Mucosa of gallbladder (tissue), 1 donor: ENCODE measurements at places on chromosomes 4 and X. TPM values are rescaled to one million over a fixed set of nuclear protein-coding genes. Genes with fewer than 3 reads are reported as not detected.

The UGT2B15 gene
- total RNA-seq = 826 TPM

The HTN1 gene
- not detected for total RNA-seq

The TMEM150C gene
- 8.8 TPM for total RNA-seq

The CT55 gene
- total RNA-seq = not detected

The HTR2C gene
- total RNA-seq = not detected

The NDNF gene
- 45.2 TPM for total RNA-seq

The TLR6 gene
- 4.3 TPM for total RNA-seq

The MBNL3 gene
- 49.3 TPM for total RNA-seq

The VEGFD gene
- total RNA-seq = 3.2 TPM

The CXCL5 gene
- total RNA-seq = 0.09 TPM

The RAB40A gene
- total RNA-seq = 0.92 TPM

DNA sequence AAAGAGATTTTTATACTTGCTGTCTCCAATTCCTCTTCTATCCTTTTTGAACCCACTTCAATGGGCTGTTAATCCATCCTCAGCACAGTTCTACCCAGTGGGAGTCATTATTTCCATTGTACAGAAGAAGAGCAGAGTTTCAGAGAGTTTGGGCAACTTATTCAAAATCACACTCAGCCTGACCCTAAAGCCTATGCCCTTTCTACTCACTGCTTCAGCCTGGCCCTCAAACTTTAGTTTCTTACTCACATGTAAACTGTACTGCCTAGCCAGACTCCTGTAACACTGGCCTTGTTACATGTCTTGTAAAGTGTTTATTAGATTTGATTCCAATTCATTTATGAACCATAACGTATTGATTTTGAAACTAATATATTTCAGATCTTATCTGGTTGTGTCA lies 25.1 kb upstream of the USO1 start:
- DNase-seq = no peak

- no peak for DNase-seq
Measured at GRCh38 chr4:121156822-121157769, 7.0 kb downstream of the TNIP3 start.

DNA sequence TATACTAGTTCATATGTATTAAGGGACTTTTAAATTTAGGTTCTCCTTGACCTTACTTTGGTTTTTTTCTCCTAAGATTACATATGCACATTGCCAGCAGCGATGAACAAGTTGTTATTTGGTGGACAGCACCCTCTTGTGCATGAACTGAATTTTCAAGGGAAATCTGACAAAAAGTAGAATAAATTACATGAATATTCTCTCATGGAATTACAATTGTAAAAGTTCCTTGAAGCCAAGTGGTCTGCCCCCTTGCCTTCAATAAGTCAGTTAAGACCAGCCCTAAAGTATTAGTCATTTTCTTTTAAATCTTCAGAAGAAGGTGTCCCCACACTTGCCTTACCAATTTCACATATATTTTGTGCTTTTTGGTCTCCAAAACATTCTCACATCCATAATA lies 30.7 kb upstream of the SMARCA5 start:
- peak; percentile 24 for DNase-seq

- no peak for DNase-seq
Measured at GRCh38 chr4:37245391-37245954, 930 bp downstream of the NWD2 start.

DNA sequence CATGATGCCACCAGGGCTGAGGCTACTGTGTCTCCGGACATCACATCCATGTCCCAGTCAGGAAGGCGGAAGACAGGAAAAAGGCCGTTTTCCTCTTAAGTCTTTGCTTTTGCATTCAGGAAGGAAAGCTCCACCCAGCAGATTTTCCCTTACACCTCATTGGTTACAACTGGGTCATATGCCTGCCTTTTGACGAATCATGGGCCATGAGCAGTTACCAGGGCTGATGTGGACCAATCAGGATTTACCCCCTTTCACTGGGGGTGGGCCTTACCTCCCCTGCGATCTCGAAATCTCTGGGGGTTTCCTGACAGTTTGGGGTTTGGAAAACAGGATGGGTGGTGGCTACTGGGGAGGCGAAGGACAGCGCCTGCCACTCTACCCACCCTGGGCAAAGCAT lies 52.5 kb upstream of the GRPEL1 start:
- DNase-seq = no peak

DNA sequence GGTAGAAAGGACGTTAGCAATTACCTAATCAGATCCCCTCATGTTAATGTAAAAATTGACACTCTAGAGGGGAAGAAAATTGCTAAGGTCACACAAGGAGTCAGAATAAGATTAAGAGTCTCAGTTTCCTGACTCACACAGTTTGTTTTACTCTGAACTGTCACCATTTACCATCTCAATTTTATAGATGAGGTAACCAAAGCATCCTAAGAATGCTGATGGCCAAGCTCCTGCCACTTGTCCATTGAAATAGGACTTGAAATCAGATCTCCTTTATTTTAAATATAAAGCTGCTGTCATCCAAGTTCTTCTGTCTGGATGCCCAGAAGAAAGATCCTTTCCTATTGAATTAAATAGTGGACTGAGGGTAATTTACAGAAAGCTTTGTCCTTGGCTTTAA lies 114.8 kb upstream of the VAMP7 start:
- no peak for DNase-seq

GRCh38 chr4:2257361-2258081 lies 4.4 kb downstream of the MXD4 start:
- DNase-seq = no peak

- DNase-seq = no peak
Measured at GRCh38 chr4:5991405-5991804, 26.8 kb downstream of the C4orf50 start.

DNA sequence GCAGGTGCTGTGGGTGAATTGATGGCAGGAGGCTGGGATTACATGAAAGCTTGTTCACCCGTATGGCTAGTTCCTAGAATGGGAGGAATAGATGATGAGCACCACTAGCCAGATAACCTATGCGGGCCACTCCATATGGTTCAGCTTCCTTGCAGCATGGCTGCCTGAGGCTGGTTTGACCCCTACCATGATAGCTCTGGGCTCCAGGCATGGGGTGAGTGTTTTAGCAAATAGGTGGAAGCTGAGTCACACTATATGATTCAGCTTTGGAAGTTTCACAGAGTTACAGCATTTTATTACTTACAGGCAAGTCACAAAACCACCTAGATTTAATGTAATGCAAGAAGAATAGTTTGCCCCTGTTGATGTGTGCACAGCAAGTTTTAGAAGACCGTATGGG lies 603.2 kb downstream of the STIM2 start:
- DNase-seq = no peak

- DNase-seq = no peak
Measured at GRCh38 chr4:181504924-181505323, 738.3 kb upstream of the TENM3 start.

- DNase-seq = no peak
Measured at GRCh38 chr4:183241721-183242151, 78.3 kb downstream of the CLDN22 start.

DNA sequence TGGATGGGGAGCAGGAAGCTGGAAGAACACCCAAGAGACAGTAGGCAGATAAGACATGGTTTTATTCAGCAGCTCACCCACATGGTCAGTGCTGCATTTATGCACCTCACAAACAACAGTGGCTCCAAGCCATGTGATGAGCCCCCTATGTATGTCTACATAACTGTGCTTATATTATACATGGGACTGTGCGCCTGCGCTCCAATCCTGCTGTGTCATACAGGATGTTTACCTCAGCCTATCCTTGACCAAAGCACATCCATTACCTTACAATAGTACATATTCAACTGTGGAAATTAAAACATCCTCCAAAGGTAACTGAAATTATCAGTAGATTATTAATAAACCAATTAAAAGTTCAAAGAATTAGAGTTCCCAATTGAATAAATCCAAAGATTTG lies 44.1 kb upstream of the SGMS2 start:
- no peak for DNase-seq

- DNase-seq = peak; percentile 33
Measured at GRCh38 chr4:179307297-179308136, 1865.3 kb upstream of the AGA start.

- DNase-seq = no peak
Measured at GRCh38 chrX:37378830-37379229, 29.7 kb downstream of the PRRG1 start.

- DNase-seq = no peak
Measured at GRCh38 chr4:63325140-63325539, 1084.1 kb downstream of the TECRL start.

- no peak for DNase-seq
Measured at GRCh38 chrX:132853040-132853439, 105.4 kb downstream of the HS6ST2 start.

DNA sequence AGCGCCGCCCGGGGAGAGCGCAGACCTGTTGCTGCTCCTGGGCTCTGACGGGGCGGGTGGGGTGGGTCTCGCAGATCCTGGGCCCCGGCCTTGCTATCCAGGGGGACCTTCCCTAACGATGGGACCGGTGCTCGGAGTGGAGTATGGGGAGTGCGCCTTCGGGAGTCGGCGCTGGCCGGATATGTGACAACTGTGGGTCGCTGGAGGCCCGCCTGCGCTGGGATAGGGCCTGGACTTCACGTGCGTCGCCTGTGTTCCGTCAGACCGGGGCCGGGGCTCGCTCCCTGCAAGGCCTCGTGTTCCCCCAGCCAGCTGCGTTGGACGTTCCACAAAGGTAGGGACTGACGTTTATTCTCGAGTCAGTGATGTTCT lies 1.3 kb downstream of the TBL1X start:
- DNase-seq = peak; percentile 34

DNA sequence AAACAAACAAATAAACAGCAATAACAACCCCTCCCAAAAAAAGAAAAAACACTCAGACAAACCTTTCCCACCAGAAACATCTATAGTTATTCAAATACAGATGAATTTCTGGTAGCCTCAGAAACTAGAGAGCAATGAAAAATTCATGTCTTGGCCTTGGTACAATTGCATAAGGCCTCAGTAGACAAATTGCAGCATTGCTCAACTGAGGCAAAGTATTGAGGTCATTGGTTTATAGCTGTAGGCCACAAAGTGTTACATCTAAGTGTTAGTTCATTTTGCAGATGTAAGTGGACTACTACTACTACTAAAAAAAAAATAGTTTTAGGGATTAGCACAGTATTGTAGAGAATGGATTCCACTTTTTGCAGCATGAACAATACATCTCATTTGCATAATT lies 2268.3 kb downstream of the ARAP2 start:
- no peak for DNase-seq

DNA sequence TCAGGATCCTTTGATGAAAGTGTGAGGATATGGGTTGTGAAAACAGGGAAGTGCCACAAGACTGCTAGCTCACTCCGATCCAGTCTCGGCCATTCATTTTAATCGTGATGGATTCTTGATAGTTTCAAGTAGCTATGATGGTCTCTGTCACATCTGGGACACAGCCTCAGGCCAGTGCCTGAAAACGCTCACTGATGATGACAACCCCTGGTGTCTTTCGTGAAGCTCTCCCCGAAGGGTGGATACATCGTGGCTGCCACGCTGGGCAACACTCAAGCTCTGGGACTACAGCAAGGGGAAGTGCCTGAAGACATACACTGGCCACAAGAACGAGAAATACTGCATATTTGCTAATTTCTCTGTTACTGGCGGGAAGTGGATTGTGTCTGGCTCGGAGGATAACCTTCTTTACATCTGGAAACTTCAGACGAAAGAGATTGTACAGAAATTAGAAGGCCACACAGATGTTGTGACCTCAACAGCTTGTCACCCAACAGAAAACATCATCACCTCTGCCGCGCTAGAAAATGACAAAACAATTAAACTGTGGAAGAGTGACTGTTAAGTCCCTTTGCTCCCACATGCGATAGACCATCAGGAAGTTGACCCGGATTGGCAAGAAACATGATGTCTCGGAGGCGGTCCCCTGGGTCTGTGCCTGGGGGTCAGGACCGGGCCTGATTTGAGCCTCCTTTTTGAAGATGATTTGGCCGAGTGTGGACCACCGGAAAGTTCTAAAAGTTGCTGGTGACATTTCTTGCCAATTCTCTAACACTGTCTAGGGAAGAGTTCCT lies 22.2 kb downstream of the LIAS start:
- DNase-seq = no peak

- no peak for DNase-seq
Measured at GRCh38 chrX:107970073-107970472, 12.1 kb downstream of the TEX13B start.
